Activated CD8-positive, alpha-beta T cell treated with anti-CD3 and anti-CD28 coated beads, Interleukin-2, amount 10 ng/mL, durations not matched to agents 7 days and 5 days (primary cell): ENCODE measurements at places on chromosomes 5 and 9. TPM values are rescaled to one million over a fixed set of nuclear protein-coding genes. Genes with fewer than 3 reads are reported as not detected.

The WHRN gene
- total RNA-seq: 4.1 TPM

The RNF183 gene
- total RNA-seq: not detected

The C5orf52 gene
- not detected for total RNA-seq

The NPR3 gene
- not detected for total RNA-seq

The DND1 gene
- total RNA-seq: 3.1 TPM

The DAPK1 gene
- total RNA-seq: 0.29 TPM

The ZBED3 gene
- 2.0 TPM for total RNA-seq

The ST8SIA4 gene
- 35.8 TPM for total RNA-seq

The NTNG2 gene
- 4.8 TPM for total RNA-seq

The CNTNAP3 gene
- not detected for total RNA-seq

The C9orf152 gene
- not detected for total RNA-seq

The FST gene
- total RNA-seq: not detected

The SPARC gene
- not detected for total RNA-seq

The ZDHHC12 gene
- total RNA-seq: 88.4 TPM

The CCL21 gene
- not detected for total RNA-seq
